ENCODE measurements at places on chromosomes 11 and 22. TPM values are rescaled to one million over a fixed set of nuclear protein-coding genes. Genes with fewer than 3 reads are reported as not detected.
A peak's percentile ranks its signal among the peaks of the same experiment; 100 is the strongest.

DNA sequence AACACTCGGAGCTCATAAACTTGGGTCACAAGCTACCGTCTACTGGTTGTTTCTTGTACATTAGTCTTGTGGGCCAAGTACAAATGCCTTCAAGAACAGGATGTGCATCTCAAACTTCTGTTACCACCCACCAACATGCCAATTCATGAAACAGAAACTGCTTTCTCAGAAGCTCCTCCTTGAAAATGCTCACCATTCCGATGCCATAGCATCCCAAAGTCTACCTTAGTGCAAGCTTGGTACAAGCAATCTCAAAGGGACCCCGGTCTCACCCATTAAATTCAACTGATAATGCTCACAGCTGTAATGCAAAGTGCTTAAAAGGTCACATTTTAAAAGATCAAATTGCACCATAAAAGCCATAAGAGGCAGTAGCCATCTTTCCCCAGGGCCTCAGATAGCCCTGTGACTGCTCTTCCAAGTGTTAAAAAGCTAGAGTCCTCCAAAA is 31.8 kb upstream of the CCDC34 start:
- H3K36me3 ChIP-seq, result no peaks in the 10 kb centered on the region
- DNase-seq, result no peak
- H3K27me3 ChIP-seq, result peaks cover 2% of the 10 kb centered on the region
- no peak overlapping the region for H3K4me3 ChIP-seq
- H3K27ac ChIP-seq, result no peak overlapping the region

GRCh38 chr11:67261946-67262681 is 4.2 kb upstream of the GRK2 start:
- DNase-seq, result no peak
- H3K27ac ChIP-seq, result no peak overlapping the region
- H3K4me3 ChIP-seq, result peak overlapping the region; percentile 31
- H3K36me3 ChIP-seq, result peaks cover 12% of the 10 kb centered on the region
- H3K27me3 ChIP-seq, result peaks cover 19% of the 10 kb centered on the region

RAG2 gene
- not detected for total RNA-seq

- H3K4me3 ChIP-seq, result no peak overlapping the region
- H3K27me3 ChIP-seq, result peaks cover 1% of the 10 kb centered on the region
- H3K27ac ChIP-seq, result no peak overlapping the region
- peaks cover 17% of the 10 kb centered on the region for H3K4me1 ChIP-seq
These were observed 53.0 kb downstream of the RELT start for GRCh38 chr11:73429121-73429750.

- H3K27ac ChIP-seq, result no peak overlapping the region
- DNase-seq, result no peak
- no peak overlapping the region for H3K4me3 ChIP-seq
- H3K4me1 ChIP-seq, result no peaks in the 10 kb centered on the region
- no peaks in the 10 kb centered on the region for H3K36me3 ChIP-seq
These were observed 18.2 kb downstream of the GNB1L start for GRCh38 chr22:19836512-19836911.

EIF3M gene
- total RNA-seq, result 235 TPM

GRCh38 chr11:93817426-93818348 is 32.7 kb downstream of the VSTM5 start:
- H3K36me3 ChIP-seq, result peaks cover 2% of the 10 kb centered on the region
- H3K4me3 ChIP-seq, result no peak overlapping the region
- H3K27ac ChIP-seq, result no peak overlapping the region
- DNase-seq, result no peak

RASSF10 gene
- total RNA-seq, result 17.5 TPM

GRCh38 chr11:119567688-119568582 is 145.0 kb upstream of the THY1 start:
- no peak for DNase-seq
- no peak overlapping the region for H3K27ac ChIP-seq
- H3K36me3 ChIP-seq, result no peaks in the 10 kb centered on the region
- H3K4me3 ChIP-seq, result no peak overlapping the region

OR52E5 gene
- not detected for total RNA-seq

C22orf23 gene
- total RNA-seq, result 0.54 TPM

DNA sequence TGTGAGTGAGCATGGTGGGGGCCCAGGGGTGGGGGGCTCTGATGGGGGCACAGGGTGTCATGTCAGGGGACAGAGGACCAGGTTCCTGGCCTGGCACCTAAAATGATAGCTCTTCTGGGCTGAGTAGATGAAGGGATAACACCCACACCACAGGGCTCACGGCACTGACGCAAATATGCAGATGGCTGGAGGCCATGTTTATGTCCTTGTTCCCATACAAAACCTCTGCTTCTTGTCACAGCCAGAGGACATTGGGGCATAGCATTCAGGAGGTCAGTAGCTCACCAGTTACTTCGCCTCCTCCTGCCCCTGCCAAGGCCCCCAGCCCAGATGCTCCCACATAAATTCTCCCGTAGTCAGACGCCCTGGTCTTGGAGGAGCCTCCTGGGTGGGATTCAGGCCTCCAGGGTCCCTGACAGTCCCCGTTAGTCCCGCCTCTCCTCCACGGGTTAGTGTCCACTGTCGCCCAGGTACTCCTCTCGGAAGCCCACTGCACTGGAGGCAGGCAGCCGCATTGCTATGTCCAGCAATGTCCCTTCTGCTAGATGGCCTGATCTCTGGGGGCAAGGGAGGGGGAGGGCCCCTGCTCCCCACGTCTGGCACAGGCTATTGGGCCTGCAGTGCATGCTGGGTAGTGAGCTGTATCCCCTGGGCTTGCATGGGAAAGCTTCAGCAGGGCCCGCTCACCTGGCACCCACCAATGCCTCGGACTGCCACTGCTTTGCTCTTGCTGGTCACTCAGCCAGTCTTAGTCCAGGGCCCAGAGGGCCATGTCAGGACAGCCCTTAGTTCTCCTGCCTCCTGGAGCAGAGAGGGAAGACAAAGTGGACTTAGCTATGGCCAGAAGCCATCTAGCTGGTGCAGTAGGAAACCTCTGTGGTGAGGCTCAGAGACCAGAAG is 75.6 kb upstream of the MYOD1 start:
- H3K36me3 ChIP-seq, result no peaks in the 10 kb centered on the region
- peaks cover 6% of the 10 kb centered on the region for H3K27me3 ChIP-seq
- DNase-seq, result no peak
- no peak overlapping the region for H3K4me3 ChIP-seq
- no peak overlapping the region for H3K27ac ChIP-seq
- H3K4me1 ChIP-seq, result peaks cover 5% of the 10 kb centered on the region

GRCh38 chr11:59423835-59424234 is 2.4 kb downstream of the OR5A2 start:
- H3K27ac ChIP-seq, result no peak overlapping the region
- H3K4me1 ChIP-seq, result peaks cover 31% of the 10 kb centered on the region
- H3K4me3 ChIP-seq, result no peak overlapping the region
- H3K27me3 ChIP-seq, result no peaks in the 10 kb centered on the region

- no peak overlapping the region for H3K27ac ChIP-seq
- H3K36me3 ChIP-seq, result no peaks in the 10 kb centered on the region
- H3K4me3 ChIP-seq, result no peak overlapping the region
- no peak for DNase-seq
These were observed 28.1 kb upstream of the QSER1 start for GRCh38 chr11:32864555-32864954.

AGBL2 gene
- 1.7 TPM for total RNA-seq

TUB gene
- 2.9 TPM for total RNA-seq

NDUFV1 gene
- total RNA-seq, result 191 TPM

DNA sequence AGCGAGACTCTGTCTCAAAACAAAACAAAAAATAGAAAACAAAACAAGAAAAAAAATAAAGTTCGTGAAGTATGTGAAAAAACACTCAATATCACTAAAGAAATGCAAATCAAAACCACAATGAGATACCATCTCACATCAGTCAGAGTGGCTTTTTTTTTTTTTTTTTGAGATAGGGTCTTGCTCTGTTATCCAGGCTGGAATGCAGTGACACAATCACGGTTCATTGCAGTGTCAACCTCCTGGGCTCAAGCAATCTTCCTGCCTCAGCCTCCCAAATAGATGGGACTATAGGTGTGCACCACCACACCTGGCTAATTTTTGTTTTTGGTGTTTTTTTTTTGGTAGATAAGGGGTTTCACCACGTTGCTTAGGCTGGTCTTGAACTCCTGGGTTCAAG is 37.5 kb downstream of the ATG16L2 start:
- H3K4me1 ChIP-seq, result peaks cover 2% of the 10 kb centered on the region
- H3K27me3 ChIP-seq, result peaks cover 2% of the 10 kb centered on the region

DNA sequence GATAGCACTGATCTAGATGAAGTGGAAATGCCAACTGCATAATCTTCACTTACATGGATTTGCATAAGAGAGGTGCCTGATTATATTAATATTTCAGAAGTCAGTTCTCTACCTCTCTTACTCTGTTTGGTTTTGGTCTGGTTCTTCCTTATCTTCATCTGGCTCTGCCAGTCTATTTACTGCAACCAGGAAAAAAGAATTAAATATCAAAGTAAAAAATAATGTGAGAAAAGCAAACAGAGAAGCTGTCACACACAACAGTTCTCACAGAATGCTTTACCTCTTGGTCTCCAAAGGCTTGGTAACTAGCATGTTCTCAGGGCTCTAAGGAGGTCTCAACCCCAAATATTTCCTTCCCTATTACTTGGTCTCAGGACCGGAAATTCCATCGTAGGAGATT is 6.7 kb downstream of the VSIG10L2 start:
- DNase-seq, result no peak
- H3K4me1 ChIP-seq, result peaks cover 4% of the 10 kb centered on the region
- no peak overlapping the region for H3K4me3 ChIP-seq
- H3K27me3 ChIP-seq, result peaks cover 10% of the 10 kb centered on the region
- H3K27ac ChIP-seq, result no peak overlapping the region

APOL3 gene
- total RNA-seq, result 1.2 TPM

GGT1 gene
- total RNA-seq, result 4.6 TPM

OR51B5 gene
- total RNA-seq, result 0.82 TPM

BATF2 gene
- not detected for total RNA-seq

DNA sequence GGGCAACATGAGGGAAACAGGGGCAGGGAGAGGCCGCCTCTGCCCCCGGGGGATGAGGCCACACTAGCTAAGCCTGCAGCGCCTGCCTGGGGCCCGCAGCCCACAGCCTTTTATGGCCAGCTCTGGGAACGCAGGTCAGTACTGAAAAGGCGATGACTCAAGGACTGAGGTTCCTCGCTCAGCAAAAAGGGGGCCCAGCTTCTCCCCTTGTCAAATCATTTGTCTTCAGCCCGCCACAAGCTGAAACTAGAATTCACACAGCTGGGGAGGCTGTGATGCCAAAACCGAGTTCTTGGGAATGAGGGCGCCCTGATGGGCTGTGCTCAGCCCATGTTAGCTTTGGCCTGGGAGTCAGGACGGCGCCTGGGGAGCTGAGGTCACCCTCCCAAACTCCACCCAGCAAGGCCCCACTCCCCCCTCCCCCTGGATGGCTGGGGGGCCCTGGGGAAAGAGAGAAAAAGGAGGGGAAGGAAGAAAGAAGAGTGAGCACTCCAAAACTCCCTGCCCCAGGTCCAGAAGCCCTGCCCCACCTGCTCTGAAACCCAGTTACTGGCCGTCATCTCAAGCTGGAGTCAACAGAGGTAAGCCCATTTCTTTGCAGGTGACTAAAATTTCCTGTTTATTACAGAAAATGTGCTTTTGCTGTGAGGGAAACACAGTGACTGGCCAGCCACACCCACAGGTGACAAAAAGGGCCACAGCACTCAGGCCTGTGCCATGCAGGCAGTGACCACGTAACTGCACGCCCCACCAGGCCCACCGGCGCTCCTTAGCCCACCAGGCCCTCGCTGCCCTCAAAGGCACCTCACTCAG is 13.7 kb downstream of the EHD1 start:
- no peak overlapping the region for H3K4me3 ChIP-seq
- H3K36me3 ChIP-seq, result peaks cover 18% of the 10 kb centered on the region
- H3K27ac ChIP-seq, result no peak overlapping the region
- peaks cover 5% of the 10 kb centered on the region for H3K27me3 ChIP-seq

DNA sequence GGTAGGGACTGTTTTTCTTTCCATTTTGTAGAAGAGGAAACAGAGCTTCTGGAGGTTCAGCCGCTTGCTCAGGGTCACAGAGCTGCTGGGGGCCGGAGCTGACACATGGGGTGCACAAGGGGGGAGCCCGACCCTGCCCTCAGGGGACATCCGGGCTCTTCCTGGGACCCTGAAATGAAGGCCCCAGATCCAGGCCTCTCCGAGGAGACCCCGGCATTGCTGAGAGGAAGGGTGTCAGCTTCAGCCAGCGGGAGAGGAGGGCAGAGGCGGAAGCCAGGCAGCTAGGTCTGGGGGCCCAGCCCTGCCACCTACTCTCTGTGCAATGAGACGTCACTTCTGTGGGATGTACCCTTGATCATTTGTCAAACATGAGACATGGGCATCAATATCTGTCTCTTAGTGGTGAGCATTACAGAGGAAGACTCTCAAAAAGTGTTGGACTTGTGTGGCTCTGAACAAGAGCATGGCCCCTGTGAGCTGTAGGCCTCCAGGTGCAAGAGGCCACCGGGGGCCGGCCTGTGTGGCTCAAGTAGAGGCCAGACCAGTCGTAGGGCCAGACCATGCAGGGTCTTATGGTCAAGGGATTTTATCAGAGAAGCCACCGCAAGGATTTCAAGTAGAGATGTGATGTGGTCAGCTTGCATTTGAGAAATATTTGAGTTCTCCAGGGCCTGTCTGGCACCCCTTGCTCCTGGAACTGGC is 10.3 kb downstream of the MPPED1 start:
- peaks cover 1% of the 10 kb centered on the region for H3K27me3 ChIP-seq
- H3K27ac ChIP-seq, result no peak overlapping the region
- no peak for DNase-seq
- H3K4me1 ChIP-seq, result no peaks in the 10 kb centered on the region

- no peak for DNase-seq
- peaks cover 3% of the 10 kb centered on the region for H3K27me3 ChIP-seq
- no peaks in the 10 kb centered on the region for H3K4me1 ChIP-seq
- H3K36me3 ChIP-seq, result peaks cover 5% of the 10 kb centered on the region
- H3K27ac ChIP-seq, result no peak overlapping the region
These were observed 46.9 kb downstream of the DDX6 start for GRCh38 chr11:118744046-118744445.

DNA sequence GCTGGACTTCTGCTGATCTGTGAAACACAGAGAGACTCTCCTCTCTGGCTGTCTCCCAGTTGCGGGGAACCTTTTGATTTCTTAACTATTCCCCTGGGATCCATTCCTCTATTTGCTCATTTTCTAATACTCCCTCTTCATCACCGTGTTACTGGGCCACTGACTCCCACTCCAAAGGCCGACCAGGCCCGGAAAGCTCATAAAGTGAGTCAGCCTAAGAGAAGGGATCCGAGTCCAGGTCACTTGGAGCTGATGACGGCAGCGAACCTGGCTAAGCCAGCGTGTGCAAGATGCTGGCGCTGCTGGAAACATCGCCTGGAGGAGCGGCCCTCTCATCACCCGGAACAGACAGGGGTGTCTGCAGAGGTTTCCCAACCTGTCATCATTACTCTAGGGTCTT is 112.8 kb downstream of the FBXO7 start:
- H3K27me3 ChIP-seq, result peaks cover 1% of the 10 kb centered on the region
- no peaks in the 10 kb centered on the region for H3K36me3 ChIP-seq
- H3K4me1 ChIP-seq, result no peaks in the 10 kb centered on the region
- no peak overlapping the region for H3K4me3 ChIP-seq
- no peak for DNase-seq

DNA sequence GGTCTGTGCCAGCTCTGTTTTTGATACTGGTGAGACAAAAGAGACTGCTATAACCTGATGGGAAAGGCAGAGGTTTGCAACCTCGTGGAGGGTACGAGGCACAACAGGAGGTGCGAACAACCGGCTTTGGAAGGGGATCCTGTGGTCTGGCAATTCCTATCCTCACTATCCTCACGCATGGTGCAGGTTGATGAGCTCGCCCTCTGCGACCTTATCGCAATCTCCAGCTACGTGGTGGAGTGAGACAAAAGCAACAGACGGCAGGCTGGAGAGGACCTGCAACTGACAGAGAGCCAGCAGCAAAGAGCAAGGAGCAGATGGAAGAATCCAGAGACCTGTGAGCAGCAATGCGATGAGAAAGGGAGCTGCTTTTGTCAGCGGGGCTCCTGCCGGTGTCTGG is 47.3 kb upstream of the TSKU start:
- no peaks in the 10 kb centered on the region for H3K27me3 ChIP-seq
- H3K4me1 ChIP-seq, result no peaks in the 10 kb centered on the region
- H3K27ac ChIP-seq, result no peak overlapping the region
- H3K4me3 ChIP-seq, result no peak overlapping the region
